ENCODE measurements at places on chromosomes 11 and 22. TPM values are rescaled to one million over a fixed set of nuclear protein-coding genes. Genes with fewer than 3 reads are reported as not detected.

CALCA gene
- total RNA-seq = not detected

DNA sequence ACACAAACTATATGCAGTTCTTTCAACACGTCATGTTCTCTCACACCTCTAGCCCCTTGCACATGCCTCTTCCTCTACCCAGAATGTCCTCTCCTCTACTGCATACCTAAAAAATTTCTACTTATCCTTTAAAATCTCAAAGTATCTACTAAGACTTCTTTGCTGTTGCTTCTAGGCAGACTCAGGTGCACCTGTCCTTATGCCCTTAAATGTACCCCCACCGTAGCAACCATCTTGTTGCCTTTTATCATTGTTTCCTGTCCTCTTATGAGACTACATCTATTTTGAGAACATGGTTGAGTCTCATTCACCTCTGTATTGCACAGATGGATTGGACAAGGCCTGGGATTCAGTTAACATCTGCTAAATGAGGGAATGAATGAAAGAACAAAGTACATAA is 134.1 kb downstream of the SERGEF start:
- no peak for DNase-seq

EIF3L gene
- 256 TPM for total RNA-seq

DNA sequence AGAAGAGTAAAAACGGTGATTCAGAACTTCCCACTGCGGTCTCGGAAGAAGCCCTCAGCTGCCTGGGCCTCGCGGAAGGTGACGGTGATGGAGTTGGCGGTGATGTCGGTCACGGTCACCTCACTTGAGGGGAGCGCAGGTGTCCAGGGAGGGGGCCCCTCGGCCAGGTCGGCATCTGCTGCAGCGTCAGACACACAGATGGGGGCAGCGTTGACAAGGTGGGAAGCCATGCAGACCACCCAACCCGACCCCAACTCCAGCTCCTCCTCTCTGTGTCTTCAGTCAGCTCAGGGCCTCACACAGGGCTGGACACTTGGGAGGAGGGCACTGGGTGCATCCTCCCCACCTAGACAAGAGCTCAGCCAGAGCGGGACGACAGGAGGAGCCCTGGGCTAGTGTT is 18.6 kb downstream of the CBX7 start:
- no peak for DNase-seq

DNA sequence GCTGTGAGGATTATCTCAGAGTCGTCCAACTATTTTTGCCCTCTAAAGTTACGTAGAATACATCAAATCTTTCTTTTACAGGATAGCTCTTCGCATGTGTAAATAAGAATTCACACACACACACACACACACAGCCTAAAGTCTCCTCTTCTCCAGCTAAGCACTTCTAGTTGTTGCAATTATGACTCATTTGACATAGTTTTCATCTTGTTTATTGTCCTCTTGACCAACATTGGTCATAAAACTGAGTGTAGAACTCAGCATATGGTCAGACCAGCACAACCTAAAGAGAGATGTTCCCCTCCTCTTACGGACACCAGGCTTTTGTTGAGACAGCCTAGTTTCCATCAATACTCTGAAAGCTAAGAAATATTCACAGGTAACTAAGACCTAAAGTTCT is 234.2 kb downstream of the BLID start:
- no peak for DNase-seq

GRCh38 chr11:77299528-77299993 is 1.9 kb downstream of the GDPD4 start:
- no peak for DNase-seq

DNA sequence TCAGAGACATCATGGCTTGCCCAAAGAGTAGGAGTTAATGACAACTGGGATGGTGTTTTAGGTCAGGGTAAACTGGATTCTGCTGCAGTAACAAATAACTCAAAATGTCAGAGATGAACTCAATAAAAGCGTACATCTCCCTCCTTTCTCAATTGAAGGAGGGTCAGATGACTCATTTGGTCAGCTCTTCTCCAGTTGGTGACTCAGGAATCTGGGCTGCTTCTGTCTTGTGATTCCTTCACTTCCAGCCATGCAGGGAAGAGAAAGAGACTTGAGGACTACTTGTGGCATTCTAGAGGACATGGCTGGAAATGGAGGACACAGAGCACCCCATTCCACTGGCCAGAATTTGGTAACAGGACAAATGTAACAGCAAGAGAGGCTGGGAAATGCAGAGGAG is 3.2 kb upstream of the SYT13 start:
- DNase-seq = no peak

DNA sequence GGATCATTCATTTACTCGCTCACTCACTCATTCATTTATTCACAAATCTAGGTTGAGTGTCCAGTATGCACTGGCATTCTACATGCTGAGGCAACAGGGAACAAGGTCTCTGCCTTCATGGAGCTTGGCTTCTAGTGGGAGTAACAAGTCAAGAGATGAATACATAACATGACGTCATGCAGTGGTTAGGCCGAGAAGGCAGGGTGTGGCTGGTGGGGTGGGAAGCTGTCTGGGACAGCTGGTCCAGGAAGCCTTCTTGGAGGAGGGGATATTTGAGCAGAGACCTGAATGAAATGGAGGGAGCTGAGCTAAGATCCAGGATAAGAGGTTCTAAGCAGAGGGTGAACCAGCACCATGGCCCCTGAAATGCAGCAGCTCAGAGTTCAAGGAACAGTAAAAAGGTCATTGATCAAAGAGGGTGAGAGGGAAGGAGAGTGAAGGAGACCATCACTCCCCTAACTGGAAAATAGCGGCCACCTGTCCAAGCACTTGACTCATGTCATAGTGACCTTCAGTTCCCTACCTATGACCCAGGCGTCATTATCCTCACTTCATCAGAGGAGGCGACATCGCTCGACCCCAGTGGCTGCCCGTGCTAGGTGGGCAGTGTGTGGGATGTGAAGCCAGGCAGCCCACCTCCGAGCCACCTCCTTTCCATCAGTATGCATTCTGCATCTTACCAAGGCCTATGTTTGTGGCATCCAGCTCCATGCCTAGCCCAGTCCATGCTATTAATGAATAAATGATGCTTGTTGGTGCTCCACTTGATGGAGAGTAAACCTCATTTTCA is 105.0 kb downstream of the TSPAN18 start:
- DNase-seq = no peak

Measured in ascending aorta (tissue), 2 donors.